ENCODE measurements at places on chromosomes 1 and 21.
A peak's percentile ranks its signal among the peaks of the same experiment; 100 is the strongest.

- no peak for DNase-seq
Measured at GRCh38 chr1:102550729-102551384, 554.1 kb upstream of the OLFM3 start.

- no peak for DNase-seq
Measured at GRCh38 chr1:236953151-236953700, 51.0 kb downstream of the MT1HL1 start.

DNA sequence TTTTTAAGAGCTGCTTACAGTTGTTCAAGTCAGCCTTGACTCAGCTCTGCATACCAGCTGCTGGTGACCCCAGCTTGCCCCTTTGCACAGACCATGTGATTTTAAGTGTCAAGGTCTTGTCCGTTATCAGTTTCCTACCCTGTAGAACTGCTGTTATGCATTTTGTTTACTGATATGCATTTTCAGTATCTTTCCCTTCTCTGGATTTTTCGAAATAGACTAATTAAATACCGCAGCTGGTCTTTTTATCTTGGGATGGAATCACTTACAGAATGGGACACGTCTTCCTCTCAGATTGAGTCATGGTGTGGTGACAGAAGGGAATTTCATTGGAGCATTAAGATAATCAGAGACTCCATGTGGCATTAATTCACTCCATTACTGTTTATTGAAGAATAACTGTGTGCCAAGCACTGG is 145.6 kb downstream of the FMN2 start:
- DNase-seq, result peak; percentile 8

DNA sequence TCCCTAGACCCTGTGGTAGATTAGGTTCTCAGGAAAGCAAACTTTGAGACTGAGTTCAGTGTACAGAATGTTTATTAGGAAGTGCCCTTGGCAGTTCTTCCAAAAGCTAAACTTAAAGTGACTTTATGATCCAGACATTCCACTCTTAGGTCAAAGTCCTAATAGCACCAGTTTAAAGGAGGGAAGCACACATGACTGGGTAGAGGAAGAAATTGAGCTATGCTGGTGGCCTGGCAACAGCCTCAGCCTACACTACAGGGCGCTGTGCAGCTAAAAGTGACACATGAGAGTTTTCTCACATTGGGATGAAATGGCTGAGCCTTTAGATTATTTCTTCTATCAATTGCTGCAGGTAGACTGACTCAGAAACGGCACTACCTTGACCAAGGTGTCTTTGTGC is 280.4 kb downstream of the BRINP2 start:
- DNase-seq, result no peak

GRCh38 chr1:21752186-21752585 is 30.8 kb downstream of the USP48 start:
- no peak for DNase-seq

- DNase-seq, result no peak
Measured at GRCh38 chr21:37699024-37699775, 217.1 kb downstream of the KCNJ6 start.

- no peak for DNase-seq
Measured at GRCh38 chr1:191546803-191547202, 611.5 kb upstream of the RGS18 start.

DNA sequence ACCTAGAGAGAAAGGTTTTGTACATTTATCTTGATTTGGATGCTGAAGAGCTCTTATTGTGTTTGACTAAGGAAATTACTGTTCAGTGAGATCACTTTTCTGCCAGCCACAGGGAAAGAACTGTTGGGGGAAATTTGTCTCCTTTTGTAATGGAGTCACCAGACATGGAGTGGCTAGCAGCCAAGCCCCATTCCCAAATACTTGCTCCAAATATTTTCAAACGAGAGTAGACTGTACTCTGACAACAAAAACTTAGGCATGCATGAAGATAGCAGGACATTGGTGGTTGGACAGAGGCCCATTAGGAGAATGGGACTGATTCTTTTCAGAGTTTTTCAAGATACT is 21.1 kb downstream of the IPO9 start:
- DNase-seq, result peak; percentile 66

- no peak for DNase-seq
Measured at GRCh38 chr1:39648496-39648895, 9.1 kb upstream of the HEYL start.

DNA sequence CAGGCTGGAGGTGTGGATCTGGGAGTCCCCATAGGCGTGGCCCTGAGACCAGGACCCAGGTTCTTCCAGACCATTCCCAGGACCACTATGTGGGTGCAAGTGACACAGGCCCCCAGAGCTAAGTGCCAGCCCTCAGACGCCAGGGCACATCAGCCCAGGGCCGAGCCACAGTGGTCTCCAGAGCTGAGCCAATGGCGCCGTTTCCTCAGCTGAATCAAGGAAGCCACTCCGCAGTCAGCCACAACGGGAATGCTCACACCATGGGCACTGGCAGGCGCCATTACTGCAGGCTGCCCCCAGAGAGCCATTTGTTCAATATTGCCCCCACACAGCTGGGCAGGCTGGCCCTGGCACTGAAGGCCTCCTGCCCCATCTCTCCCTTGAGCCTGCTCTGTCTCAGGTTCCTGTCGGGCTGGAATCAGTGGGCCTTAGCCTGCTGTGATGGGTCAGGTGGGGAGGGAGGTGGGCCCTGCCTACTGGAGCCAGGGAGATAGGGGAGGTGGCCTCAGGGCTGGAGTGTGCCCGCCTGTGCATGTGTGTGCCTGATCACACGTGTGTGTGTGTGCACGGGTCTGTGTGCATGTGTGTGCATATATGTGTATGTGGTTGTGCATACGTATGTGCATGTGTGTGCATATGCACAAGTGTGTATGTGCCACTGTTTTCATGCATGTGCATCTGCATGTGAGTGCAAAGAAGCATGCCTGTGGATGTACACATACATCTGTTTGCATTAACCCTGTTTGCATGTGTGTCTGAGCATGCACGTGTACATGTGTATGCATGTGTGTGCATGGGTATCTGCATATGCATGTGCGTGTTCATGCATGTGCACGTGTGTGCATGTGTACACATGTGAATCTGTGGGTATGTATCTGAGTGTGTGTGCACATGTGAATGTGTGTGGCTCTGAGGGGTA is 6.1 kb downstream of the GJC2 start:
- DNase-seq, result no peak

DNA sequence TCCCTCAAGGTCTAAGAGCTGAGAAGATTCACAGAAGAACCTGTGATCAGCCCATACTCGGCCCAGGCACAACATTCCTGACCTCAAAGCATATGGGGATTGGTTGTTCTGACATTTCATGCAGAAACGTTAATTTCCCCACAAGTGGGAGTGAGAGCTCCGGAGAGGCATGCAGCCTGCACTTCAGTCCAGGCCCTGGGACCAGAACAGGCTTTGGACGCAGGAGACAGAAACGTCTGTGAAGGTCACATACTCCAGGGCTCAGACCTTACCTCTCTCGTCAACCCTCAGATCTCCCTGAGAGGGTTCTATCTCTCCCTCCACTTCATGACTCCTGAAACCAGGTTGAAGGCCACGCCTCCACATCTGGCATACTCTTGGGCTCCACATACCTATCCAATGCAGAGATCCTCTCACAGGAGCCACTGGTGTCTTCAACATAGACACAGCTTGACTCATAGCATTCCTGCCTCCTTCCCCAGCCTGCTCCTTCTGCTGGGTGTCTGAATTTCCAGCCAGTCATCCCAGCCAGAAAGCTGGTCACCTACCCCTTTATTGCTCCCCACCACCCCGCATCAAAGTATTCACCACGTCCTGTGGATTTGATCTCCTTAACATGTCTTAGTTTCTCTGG is 149.2 kb downstream of the OMA1 start:
- peak; percentile 73 for DNase-seq

DNA sequence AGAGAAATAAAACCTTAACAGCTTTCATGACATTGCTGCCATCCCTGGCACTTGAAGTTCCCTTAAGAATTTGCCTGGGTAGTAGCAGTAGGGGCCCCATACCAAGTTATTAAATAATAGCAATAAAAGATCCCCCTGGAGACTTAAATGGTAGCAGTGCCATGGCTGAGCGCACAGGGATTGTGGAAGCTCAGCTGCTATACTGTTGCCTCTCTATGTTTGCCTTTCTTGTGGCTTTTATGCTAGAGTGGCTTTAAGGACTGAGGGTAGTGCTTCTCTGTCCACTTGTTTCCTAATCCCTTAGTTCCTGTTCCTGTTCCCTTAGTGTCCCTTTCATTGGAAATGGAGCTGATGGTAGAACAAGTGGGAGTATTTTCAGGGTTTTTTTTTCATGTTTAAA is 42.1 kb downstream of the NCF2 start:
- no peak for DNase-seq

- DNase-seq, result no peak
Measured at GRCh38 chr1:4147509-4147908, 247.4 kb upstream of the C1orf174 start.

DNA sequence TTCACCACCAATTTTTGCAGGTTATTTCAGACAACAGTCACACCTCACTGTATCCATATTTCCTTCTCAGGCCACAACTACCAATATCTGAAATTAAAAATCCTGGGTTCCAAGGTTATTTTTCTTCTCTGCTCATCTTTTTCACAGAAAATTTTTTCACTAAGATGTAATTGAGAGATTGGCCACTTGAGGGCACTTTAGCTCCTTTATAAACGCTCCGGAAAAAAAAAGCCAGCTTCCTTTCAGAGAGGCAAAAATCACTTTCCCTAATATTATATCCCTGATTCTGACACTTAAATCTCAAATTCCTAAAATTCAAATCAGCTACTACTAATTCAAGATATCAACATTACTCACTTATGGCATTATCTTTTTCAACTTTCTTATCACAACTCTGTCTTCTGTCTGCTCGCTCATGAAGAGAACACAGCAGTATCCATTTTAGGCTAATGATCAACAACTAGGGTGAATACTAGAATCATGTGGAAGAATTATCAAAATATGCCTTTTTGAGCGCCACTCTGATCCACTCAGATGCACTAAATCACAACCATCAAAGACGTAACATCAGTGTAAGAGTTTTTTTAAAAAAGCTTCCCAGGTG is 101.4 kb upstream of the RGS1 start:
- DNase-seq, result peak; percentile 29

GRCh38 chr1:61727544-61727943 is 2.6 kb upstream of the TM2D1 start:
- no peak for DNase-seq

- no peak for DNase-seq
Measured at GRCh38 chr21:34336245-34336644, 27.6 kb upstream of the KCNE2 start.

DNA sequence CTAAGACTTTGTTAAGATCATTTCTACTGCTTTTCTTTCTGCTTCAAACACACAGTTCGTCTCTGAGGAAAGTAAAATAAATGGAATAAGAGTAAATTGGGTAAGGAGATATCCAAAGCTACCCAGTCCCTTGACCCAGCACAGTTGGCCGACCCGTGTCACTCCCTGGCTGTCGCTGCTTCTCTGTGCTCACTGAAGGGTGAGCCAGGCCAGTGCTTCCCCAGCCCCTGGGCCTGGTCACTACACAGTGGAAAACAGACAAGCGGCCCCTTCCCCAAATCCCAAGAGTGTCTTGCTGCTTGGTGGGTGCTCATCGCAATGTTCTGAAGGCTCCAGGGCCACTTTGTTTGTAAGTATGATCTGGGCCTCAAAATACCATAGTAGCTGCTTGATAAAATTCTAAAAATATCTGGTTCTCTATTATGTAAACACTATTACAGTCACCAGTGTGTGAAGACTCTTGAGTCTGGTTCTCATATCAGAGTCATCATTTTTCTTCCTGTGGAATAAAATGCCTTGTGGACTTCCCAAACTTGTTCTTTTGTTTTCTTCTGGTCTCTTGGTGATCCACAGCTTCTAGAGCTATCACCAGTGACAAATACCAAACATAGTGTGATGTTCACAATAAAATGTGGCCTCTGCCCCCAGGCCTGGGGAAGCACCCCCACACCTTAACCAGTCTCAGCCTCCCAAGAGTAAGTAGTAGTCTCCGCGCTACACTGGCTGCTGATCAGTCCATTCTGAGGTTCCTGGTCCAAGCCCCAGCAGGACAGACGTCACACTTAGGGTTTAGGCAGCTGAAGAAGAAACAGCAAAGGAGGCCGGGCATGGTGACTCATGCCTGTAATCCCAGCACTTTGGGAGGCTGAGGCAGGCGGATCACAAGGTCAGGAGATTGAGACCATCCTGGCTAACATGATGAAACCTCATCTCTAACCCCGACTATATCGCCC is 106.2 kb downstream of the DHRS3 start:
- DNase-seq, result peak; percentile 30

- DNase-seq, result no peak
Measured at GRCh38 chr1:37704966-37705365, 12.7 kb downstream of the CDCA8 start.

DNA sequence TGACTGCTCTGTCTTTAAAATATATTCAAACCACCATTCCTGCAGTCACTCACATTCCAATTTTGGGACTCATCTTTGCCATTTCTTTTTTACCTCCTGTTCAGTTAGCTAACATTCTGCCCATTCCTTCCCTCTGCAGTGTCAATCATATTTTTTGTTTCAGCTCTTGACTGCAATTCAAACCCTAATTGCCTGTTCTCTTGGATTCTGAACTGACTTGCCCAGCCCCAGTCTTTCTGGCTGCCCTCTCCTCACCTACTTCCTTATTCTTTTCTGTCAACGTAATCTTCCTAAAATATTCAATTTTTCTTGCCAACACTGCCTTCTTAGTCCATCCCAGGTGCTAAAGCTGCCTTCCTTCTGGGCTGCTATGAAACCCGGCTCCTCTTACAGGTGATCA is 6.1 kb downstream of the PRDM2 start:
- DNase-seq, result no peak

GRCh38 chr1:212955098-212955497 is 4.8 kb downstream of the VASH2 start:
- no peak for DNase-seq

GRCh38 chr1:111621050-111621449 is 1.5 kb downstream of the RAP1A start:
- peak; percentile 19 for DNase-seq

DNA sequence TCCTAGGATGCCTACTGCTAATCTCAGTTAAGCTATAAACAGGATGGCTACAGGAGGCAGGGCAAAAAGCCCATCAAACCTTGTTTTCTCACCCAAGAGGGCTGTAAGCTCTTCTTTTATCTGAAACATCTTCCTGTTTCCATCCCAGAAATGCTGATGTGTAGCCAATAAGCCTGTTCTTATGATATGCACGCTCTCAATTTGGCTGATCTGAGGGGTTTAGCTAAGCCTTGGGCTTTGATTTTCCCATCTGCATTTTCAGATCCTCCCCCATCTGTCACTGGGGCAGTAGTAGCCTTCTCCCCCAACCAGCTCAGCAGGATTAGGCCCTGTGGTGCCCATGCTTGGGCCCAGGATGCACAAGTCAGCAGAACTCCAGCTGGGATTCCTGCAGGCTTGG is 105.0 kb downstream of the BRINP2 start:
- no peak for DNase-seq

GRCh38 chr1:46528297-46528955 is 23.0 kb downstream of the KNCN start:
- DNase-seq, result no peak

DNA sequence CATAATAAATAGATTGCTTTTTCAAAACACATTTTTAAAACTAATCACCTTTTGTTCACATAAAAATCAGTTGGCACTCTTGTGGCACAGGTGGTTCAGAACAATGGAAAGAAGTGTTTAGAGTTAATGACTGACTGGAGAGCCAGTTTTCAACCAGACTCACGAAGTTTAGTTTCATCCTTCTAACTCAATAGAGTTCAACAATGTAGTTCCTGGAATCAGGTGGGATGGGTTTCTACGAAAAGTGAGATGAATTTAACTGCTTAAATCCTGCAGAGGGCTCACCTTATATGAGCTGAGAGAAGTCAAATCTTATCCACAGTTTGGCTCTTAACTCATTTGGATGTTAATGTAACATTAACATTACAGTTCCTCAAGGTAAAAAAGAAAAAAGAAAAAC is 116.5 kb downstream of the SMYD2 start:
- DNase-seq, result no peak

All from AG08396 (cell line).